T-cell (primary cell): ENCODE measurements at places on chromosomes 4 and X. TPM values are rescaled to one million over a fixed set of nuclear protein-coding genes. Genes with fewer than 3 reads are reported as not detected.

DNA sequence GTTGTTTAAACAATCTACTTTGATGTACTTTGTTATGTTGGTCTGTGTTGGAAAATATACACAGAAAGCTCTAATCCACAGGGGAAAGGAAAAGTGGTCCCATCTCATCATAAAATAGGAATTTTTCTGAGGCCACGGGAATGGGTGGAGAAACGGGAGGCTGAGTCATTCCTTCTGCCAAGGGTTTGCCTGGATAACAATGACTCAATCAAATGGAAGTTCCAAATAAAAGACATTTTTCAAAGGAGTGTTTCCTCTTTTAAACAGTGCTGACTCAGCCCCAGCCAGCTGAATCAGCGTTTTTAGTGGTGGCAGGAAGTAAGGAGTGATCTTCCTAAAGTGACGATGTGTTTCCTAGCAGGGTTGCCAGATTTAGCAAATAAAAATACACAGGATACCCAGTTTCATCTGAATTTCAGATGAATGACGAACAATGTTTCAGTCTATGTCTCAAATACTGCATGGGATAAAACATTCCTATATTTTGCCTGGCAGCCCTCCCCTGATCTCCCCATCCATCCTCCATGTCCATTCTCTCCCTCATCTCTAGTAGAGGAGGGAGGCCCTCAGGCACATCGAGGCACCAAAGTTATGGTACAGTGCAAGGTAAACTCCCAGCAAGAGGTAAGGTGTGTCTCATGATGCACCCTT lies 345.4 kb upstream of the GATB start:
- no peaks in the 10 kb centered on the region for H3K27me3 ChIP-seq
- no peak overlapping the region for H3K4me3 ChIP-seq
- peaks cover 37% of the 10 kb centered on the region for H3K4me1 ChIP-seq
- H3K36me3 ChIP-seq = no peaks in the 10 kb centered on the region
- no peak for DNase-seq

Gene PNMA3
- 15.2 TPM for total RNA-seq

GRCh38 chr4:10737337-10737736 lies 52.8 kb upstream of the CLNK start:
- peaks cover 2% of the 10 kb centered on the region for H3K27me3 ChIP-seq
- H3K27ac ChIP-seq = no peak overlapping the region
- H3K36me3 ChIP-seq = no peaks in the 10 kb centered on the region
- peaks cover 3% of the 10 kb centered on the region for H3K4me1 ChIP-seq
- no peak overlapping the region for H3K4me3 ChIP-seq
- DNase-seq = no peak

Gene SCML2
- total RNA-seq = 0.76 TPM

Gene CT83
- not detected for total RNA-seq

DNA sequence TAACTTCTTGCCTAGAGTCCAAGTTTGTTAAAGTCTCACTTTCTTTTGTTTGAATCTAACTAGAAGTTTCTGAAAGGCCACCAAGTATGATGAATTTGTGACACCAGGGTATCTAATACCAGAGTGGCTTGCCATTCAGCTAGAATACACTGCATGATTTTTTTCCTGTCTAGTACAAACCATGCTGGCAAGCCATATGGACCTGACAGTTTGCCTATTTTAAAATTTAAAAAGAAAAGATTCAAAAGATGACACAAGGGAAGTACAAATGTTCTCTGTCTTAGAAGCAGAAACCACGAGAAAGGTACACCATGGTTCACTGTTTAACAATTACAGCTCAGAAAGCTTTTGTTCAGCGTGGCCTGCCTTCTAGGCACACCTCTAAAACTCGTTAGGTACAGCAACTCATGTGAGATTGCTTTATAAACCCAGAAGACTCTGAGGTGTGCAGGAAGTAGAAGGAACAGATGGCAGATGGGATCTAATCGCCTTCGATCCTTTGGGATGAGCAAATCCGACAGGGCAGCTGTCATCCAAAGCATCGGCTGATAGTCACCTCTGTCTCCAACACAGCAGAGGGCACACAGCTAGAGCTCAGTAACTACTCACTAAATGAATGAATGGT lies 35.4 kb upstream of the CENPU start:
- no peak overlapping the region for H3K27ac ChIP-seq
- no peak for DNase-seq
- H3K27me3 ChIP-seq = no peaks in the 10 kb centered on the region
- no peak overlapping the region for H3K4me3 ChIP-seq
- no peaks in the 10 kb centered on the region for H3K4me1 ChIP-seq
